ENCODE measurements at places on chromosomes 6 and 20.

DNA sequence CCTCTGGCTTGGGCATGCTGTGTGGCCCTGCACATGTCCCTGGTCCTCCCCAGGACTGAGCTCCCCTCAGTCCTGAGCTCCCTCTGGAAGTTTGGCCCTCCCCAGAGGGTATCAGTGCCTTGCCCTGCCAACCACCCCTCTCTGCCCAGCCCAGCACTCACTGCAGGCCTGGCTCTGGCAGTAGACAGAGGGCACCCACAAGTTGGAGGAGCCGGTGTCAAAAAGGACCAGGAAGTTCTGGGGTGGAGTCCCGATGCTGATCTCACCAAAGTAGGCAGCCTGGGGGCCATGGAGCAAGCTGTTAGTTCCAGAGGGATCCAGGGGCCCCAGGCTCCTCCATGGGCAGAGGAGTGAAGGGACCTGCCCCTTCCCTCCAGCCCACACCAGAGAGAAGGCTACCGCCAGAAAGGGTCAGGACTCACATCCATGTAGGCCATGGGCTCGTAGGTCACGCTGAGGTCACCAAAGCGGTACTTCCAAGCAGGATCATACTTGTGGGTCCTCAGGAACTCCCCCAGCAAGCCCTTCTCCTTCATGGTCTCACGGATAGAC is 2.9 kb downstream of the PGC start:
- DNase-seq, result no peak

DNA sequence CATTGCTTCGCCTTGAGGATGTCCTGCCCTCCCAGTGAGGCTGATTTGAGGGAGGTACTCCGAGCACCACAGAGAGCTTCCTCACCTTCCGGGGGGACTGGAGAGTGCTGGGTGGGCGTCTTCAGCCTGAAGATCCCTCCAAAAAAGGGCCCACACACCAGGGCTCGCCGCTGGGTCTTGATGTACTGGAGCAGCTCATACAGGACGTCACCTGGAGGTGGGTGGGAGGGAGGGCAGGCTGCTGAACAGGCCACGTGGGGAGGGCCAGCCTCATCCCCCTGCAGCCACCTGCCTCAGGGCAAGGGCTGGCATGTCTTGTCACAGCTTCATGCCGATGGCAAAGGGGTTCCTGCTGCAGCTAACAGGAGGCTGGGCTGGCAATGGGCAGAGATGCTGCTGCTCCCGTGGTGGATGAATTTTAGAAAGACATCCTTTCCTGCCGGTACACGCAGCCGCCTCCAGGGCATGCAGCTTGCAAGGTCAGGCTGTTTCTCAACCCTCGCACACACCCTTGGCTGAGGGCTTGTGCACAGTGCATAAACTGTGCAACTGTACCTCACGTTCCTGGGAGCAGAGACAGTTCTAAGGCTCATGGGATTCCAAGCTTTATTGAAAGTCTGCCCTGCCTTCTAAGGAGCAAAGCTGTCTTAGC is 14.0 kb downstream of the ETV7 start:
- no peak for DNase-seq

GRCh38 chr6:33139596-33140206 is 52.6 kb downstream of the COL11A2 start:
- no peak for DNase-seq

DNA sequence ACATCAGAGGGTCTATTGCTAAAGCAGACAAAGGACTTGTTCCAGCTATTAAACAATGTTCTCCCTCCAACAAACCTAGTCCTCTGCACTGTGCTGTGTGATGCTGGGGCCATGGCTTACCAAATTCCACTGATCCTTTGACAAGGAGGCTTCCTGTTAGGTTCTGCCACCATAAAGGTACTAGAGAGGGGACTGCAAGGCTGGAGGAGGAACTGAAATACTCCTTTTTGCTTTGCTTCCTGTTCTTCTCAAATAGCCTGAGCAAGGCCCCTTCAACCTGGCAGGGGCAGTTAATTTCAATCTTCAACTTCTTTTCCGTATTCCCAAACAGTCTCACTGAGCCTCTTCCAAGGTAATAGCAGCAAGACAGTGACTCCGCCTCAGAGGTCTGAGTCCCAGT is 286.4 kb upstream of the IRAK1BP1 start:
- DNase-seq, result no peak

GRCh38 chr6:142013875-142014495 is 118.7 kb upstream of the GJE1 start:
- no peak for DNase-seq

DNA sequence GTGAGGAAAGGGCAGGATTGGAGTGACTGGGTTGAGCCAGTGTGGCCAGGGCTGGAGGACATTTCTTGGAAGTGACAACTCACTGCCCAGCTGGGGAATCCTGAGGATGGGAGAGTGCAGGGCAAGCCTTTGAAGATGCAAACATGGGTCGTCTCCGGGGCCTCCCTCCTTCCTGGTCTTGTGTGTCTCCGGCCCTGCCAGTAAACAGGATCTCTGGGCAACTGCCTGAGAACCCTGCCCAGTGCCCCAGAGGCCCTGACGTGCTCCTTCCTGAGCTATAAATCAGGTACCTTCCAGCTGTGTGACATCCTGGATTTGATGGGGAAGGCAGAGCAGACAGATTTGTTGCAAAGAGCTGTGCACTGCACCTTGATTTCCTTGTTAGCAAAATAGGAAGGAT is 12.9 kb upstream of the TCF15 start:
- DNase-seq, result no peak

GRCh38 chr20:1293641-1294379 is 27.7 kb downstream of the SNPH start:
- DNase-seq, result no peak

GRCh38 chr6:37559501-37559900 is 59.8 kb upstream of the CCDC167 start:
- DNase-seq, result no peak

- DNase-seq, result no peak
These were observed 93.7 kb downstream of the SSR1 start for GRCh38 chr6:7219310-7219709.

- DNase-seq, result no peak
These were observed 232.5 kb downstream of the IBTK start for GRCh38 chr6:82015043-82015442.

- DNase-seq, result no peak
These were observed 75.5 kb upstream of the TNFAIP3 start for GRCh38 chr6:137791281-137792159.

DNA sequence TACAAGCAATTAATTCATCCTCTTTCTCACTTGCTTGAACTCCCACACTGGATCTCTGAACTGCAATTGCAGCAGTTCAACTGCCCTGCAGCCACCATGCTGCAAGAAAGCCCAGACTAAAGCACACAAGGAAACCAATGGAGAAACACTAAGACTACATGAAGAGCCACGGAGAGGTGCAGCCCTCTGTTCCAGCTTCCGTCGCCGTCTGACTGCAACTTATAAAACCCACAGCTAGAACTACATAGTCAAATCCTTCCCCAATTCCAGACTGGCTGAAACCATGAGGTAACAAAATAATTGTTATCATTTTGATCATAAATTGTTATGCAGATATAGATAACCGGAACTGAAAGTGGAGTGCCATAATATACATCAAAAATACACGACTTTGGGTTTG is 21.1 kb upstream of the THEMIS start:
- no peak for DNase-seq
